Foreskin keratinocyte (primary cell): ENCODE measurements at places on chromosomes 1 and 21. TPM values are rescaled to one million over a fixed set of nuclear protein-coding genes. Genes with fewer than 3 reads are reported as not detected.

The MAEL gene
- total RNA-seq = not detected in 2 replicates

The FAM177B gene
- not detected in 2 replicates for total RNA-seq

The HYI gene
- total RNA-seq = 86.0 and 93.4 TPM in 2 replicates

The WLS gene
- total RNA-seq = 70.4 and 71.0 TPM in 2 replicates

The LEPROT gene
- total RNA-seq = 32.0 and 38.9 TPM in 2 replicates

The TTC22 gene
- total RNA-seq = 4.6 and 5.9 TPM in 2 replicates

The PRPF38A gene
- total RNA-seq = 16.5 and 18.9 TPM in 2 replicates

The ATP13A2 gene
- total RNA-seq = 74.2 and 77.3 TPM in 2 replicates

The MIXL1 gene
- not detected in 2 replicates for total RNA-seq

The SAMSN1 gene
- not detected in 2 replicates for total RNA-seq

The GPR157 gene
- 4.9 and 5.0 TPM in 2 replicates for total RNA-seq

The CNIH3 gene
- 0.65 and 0.78 TPM in 2 replicates for total RNA-seq

The TNN gene
- not detected in 2 replicates for total RNA-seq

The ALX3 gene
- total RNA-seq = not detected in 2 replicates

The OR10Z1 gene
- not detected in 2 replicates for total RNA-seq

The ZNF670 gene
- total RNA-seq = 4.4 and 4.5 TPM in 2 replicates

The NUP210L gene
- total RNA-seq = not detected in 2 replicates

The AK5 gene
- total RNA-seq = 3.8 and 7.9 TPM in 2 replicates

The PIGM gene
- 2.7 and 2.9 TPM in 2 replicates for total RNA-seq

The SYDE2 gene
- total RNA-seq = 3.5 and 4.4 TPM in 2 replicates

The GNAI3 gene
- 12.0 and 12.1 TPM in 2 replicates for total RNA-seq

The ITLN2 gene
- not detected in 2 replicates for total RNA-seq
